Epithelial cell of esophagus (primary cell): ENCODE measurements at places on chromosomes 7 and 10.

DNA sequence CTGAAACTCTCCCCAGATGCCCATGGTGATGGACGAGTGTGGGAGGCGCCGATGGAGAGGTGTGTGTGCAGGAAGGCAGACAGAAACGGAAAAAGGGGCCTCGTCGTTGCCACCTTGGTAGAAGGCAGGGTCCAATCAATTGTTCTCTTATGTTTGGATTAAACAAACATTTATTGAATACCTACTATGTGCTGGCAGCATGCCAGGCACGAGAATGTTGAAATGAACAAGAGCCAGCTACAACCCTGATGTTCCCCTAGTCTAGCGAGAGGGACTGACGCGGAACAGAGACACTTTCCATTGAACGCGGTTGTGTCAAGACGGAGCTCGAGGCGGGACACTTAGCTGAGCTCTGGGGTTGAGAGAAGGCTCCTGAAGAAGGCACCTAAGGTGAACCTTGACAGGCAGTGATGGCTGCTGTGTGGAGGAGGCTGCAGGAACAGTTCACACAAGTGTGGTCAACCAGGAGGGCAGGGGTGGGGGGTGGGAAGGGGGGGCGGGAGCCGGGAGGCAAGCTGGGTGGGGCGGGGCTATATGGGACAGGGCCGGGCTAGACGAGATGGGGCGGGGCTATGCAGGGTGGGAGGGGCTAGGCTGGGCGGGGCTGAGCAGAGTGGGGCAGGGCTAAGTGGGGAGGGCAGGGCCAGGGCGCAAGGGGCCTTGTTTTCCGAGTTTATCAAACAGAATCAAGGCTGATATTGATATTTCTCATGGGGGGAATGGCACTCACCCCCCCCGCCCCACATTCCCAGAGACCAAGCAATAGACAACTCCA lies 181.0 kb downstream of the GATA3 start:
- DNase-seq: no peak

DNA sequence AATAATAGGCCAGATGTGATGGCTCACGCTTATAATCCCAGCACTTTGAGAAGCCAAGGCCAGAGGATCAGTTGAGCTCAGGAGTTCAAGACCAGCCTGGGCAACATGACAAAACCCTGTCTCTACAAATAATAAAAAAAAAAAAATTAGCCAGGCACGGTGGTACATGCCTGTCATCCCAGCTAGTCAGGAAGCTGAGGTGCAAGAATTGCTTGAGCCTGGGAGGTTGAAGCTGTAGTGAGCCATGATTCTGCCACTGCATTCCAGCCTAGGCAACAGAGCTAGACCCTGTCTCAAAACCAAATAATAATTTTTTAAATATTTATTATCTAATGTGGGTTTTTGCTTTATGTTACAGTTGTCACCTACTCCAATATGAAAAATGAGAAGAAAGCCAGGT lies 178.9 kb downstream of the ADK start:
- no peak for DNase-seq

DNA sequence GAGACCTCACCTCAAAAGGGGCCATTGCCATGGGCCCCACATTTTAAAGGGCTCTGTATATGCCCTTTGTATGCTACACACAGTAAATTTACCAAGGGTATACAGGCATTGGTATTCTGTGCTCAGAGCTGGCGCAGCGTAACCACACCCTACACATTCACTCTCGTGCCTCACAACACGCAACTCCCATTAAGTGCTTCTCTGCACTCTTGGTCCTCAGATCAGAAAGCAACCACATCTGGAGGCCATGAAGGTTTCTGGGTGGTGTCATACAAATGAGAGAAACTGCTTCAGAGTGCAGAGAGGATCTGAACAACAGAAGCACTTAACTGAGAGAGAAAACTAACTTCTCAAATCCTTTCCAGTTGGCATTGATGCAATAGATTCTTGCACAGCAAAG lies 9.4 kb upstream of the CACUL1 start:
- no peak for DNase-seq

GRCh38 chr10:44195112-44196007 lies 189.5 kb downstream of the CXCL12 start:
- DNase-seq: no peak

DNA sequence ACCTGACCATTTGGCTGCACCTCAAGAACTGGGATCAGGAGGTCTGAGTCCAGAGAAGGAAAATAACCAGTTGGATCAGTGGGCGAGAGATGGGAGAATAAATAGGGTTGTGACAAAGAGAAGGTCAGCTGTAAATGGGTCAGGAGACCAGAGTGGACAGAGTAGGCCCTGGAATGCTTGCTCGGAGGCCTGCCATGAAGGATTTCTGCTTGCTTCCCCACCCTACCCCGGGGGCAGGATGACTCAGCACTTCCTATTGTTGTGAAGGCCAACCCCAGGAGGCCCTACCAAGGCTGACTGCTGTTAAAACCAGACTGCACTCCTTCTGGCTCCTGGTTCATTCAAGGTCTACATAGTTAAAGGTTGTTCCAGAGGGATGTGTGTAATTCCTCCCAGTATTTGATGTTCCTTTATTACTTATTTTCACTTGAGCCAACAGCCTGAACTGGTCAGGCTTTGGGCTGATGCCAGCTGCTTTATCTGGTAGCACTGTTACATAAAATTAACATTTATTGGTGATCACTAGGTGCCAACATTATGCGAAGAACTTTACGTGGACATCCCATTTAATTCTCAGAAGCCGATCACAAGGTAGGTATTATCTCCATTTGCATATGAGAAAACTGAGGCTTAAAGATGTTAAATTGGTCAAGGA lies 27.3 kb upstream of the IFRD1 start:
- DNase-seq: peak; percentile 94

DNA sequence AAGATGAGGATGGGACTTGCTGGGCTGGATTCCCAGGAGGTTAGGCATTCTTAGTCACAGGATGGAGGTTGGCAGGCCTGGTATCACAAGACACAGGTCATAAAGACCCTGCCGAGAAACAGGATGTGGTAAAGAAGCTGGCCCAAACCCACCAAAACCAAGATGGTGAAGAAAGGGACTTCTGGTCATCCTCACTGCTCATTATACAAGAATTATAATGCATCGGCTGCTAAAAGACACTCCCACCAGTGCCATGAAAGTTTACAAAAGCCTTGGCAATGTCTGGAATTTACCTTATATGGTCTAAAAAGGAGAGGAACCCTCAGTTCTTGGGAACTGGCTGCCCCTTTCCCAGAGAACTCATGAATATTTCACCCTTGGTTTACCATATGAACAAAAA lies 345.5 kb upstream of the POM121L12 start:
- no peak for DNase-seq

GRCh38 chr7:29230871-29231345 lies 36.3 kb downstream of the CHN2 start:
- no peak for DNase-seq

DNA sequence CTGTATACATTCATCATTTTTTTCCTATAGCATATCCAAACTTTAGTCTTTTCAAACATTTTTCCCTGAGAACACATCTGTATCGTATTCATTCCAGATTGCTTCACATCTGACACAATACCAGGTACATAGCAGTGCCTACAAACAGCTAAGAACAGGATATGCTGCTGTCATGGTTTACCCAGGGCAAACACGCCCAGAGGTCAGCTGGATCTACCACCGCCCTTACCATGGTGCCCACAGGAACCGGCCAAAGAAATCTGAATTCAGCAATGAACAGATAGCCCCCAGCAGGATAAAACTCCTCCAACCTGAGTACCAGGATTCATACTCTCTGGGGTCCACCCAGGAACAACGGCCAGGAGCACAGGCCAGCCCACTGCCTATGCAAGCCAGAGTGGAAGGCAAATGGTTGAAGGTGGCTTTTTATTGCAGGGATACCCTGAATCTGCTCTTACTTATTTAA lies 43.0 kb downstream of the TNS3 start:
- peak; percentile 49 for DNase-seq

- DNase-seq: no peak
Observed at GRCh38 chr7:51451751-51452476, 135.3 kb upstream of the COBL start.

GRCh38 chr10:119724593-119725516 lies 995 bp upstream of the INPP5F start:
- peak; percentile 33 for DNase-seq

GRCh38 chr7:123716877-123717276 lies 31.9 kb downstream of the WASL start:
- peak; percentile 22 for DNase-seq

DNA sequence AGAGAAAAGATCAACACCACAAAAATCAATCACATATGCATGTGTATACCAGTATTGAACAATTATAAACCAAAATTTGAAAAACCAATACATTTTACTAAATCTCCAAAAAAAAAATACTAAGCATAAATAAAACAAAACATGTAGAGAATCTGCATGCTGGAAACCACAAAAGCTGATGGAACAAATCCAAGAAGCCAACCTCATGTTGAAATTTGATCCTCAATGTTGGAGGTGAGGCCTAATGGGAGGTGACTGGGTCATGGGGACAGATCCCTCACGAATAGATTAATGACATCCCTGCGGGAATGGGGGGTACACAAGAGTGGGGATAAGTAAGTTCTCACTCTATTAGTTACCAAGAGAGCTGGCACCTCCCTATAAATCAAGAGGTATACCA lies 82.5 kb downstream of the OAT start:
- DNase-seq: no peak

DNA sequence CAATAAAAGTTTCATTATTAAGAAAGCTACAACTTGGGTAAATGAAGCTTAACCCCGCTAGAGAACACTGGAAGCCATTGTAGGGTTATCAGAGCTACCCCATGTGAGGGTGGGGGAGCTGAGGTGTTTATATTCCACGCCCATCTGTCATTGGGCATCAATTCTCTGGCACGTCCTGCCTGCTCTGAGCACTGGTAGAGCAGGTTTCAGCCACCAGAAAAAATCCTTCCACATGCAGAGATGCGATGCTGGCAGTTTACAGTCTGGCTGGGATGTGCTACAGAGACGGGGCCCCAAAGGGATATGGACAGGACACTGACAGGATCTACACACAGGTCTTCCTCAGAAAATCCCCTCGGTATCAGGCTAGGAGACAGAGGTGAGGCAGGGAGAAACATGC lies 15.9 kb upstream of the RAPGEF5 start:
- DNase-seq: peak; percentile 54

DNA sequence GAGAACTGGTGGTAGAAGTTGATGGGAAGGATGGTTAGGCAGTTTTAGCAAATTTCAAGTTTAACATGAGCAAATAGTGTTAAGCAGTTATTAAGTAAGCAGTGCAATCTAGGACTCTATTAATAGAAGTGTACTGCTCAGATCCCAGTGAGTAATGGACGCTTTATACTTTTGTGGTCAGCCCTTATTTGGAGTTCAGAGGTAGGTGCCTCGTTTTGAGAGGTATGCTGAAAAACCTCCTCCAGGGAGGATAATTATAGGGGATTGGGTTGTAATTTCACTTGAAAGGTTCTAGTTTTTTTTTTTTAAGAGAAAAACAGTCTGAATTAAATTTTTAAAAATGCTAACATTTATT lies 33.5 kb upstream of the CCDC7 start:
- DNase-seq: peak; percentile 74

DNA sequence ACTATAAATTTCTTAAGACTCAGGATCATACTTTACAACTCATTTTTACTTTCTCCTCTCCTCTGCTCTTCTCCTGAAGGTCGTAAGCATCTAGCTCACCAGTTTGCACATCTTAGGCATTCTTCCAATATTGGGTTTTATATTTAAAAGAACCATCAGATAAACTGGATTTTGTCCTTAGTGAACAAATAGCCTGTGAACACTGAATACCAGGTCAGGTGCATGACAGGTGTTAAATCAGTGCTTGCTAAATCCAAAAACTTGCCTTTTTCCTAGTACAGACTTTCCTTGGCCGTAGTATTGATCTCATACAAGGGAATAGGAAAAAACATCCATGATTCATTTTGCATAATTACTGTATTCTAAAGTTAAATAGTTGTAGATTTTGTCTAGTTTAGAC lies 53.0 kb downstream of the ARMC3 start:
- DNase-seq: no peak

DNA sequence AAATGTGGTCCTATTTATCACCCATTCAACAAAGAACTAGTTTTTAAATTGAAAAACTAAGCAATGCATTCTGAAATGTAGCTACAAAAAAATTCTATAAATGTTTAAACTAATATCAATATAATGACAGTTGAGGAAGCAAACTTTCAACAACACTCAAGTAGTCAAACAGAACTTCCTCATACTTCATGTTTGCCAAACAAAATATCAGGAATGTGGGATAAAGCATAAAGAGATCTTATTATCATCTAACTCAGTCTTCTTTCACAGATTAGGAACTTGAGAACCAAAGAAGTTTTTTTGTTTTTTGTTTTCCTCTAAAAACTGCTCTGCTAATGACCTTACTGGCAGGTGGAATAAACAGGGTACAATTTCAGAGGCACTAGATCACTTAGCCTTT lies 116.2 kb downstream of the JAZF1 start:
- DNase-seq: no peak

DNA sequence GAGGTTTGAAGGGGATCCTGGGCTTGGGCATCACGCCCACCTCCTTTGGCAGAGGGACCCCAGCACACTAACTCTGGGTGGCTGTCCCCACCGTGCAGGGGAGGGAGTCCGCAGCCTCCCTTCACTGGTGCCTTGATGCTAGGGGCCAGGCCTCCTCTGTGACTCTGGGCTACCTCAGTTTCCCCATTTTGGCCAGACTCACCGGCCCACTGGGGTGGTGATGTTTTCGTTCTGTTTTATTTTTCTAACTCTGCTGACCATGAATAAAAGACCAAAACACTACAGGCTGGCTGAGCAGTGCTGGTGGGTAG lies 503 bp upstream of the TRIP6 start:
- no peak for DNase-seq

DNA sequence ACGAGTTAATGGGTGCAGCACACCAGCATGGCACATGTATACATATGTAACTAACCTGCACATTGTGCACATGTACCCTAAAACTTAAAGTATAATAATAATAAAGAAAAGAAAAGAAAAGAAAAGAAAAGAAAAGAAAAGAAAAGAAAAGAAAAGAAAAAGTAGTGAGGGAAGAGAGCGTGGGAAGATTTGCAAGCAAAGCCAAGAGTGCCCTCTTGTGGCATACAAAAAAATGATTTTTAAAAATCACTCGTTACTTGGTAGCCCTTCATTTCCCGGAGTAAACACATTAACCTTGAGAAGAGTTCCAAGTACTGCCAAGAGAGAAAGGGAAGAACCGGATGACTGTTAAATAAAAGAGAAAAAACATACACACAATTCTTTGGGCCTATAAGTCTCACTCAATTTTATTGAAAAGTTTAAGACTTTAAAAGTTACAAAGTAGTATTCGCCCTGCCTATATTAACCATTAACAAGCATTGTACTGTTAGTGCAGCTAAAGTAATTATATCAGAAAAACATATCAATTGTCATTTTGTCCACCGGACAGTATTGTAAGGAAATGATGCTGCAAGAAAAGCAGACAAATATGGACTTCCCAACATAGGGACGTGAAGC lies 6.2 kb upstream of the CH25H start:
- DNase-seq: peak; percentile 48

- peak; percentile 24 for DNase-seq
Observed at GRCh38 chr10:7789390-7789789, 1.4 kb downstream of the ATP5F1C start.

DNA sequence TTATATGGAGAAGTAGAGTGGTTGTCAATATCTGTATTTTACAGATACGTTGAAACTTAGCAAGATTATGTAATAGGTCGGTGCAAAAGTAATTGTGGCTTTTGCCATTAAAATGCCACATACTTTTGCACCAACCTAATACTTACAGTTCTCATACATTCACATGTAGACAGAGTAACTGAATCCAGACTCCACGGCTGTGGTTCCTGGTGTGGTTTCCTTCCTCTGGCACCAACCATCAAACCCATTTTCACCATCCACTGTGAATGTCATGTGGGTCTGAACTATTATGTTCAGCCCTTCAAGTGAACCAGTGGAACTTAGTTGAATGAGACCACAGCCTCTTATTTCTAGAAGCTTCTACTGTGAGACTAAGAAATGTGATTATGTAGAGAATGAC lies 31.5 kb upstream of the SLIT1 start:
- DNase-seq: no peak
